ENCODE measurements at places on chromosomes 3 and 15.
A peak's percentile ranks its signal among the peaks of the same experiment; 100 is the strongest.

GRCh38 chr3:177647341-177647740 is 450.1 kb upstream of the TBL1XR1 start:
- no peak for DNase-seq

- DNase-seq: no peak
Observed at GRCh38 chr3:40800343-40800742, 275.6 kb downstream of the ZNF621 start.

DNA sequence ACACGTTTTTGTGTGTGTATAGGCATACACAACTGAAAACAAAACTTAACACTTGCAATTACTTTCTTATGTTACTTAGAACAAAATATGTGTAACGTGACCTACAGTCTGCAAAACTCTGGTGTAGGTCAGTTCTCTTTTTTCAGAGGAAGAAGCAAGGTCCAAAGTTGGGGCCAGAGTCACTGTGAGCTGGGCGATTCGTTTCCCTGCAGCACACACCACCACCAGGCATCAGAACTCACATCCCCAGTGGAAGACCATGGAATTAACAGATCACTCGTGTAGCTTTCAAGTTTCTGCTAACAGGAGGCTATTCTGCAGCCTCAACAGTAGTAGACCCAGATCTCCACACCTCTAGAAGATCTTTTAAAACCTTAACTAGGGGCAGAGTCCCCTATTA is 25.8 kb downstream of the ANP32A start:
- no peak for DNase-seq

- no peak for DNase-seq
Observed at GRCh38 chr3:139571711-139572110, 32.2 kb upstream of the RBP1 start.

- no peak for DNase-seq
Observed at GRCh38 chr3:104396974-104397669, 969.6 kb upstream of the ALCAM start.

DNA sequence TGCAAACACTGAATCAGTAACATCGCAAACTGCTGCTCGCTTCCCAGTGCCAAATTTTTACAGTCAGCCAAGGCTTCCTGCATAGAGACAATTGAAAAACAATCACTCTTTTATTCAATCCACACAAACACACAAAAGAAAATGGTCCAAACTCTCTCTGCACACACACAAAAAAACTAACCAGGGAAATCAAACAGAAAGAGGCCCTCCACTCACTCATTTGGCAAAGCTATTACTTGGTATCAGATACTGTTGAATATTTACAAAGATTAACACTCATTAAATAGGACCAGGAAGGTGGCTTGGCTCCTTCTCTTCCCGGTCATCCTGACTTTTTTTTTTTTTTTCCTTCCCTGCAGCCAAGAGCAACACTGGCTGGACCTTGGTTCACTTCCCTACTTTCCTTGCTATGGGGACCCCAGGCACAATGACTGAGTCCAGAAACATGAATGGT is 62.4 kb upstream of the SPATA12 start:
- DNase-seq: no peak

GRCh38 chr3:184234224-184234623 is 4.8 kb downstream of the VWA5B2 start:
- DNase-seq: peak; percentile 17

GRCh38 chr3:113844622-113845222 is 6.1 kb downstream of the GRAMD1C start:
- DNase-seq: no peak

DNA sequence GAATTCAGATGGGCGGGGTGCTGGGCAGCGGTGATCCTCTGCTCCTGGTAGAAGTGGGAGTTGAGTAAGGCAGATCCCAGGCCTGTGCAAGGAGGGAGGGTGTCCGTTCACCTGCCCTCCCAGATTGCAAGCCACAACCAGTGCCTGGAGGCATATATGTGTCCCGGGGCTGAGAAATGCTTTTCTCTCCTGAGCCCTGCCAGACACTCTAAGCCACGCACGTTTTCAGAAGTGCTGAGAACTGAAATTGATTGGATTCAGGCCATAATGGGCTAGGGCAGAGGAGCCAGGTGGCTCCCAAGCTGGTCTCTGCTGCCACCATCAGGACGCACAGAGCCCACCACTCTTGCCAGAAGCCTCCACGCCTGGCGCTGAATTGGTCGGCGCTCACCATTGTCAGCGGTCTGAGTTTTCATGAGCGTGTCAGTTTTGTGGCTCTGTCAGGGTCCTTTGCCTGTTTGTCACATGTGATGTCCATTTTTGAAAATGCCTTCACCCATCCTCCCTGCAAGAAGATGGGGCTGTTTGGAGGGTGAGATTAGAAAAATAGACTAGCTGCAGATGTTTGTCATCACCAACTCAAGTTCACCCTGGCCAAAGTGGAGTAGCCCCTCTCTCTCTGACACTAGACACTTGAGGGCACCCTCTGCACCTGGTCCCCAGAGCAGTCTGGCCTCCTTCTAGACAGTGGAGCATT is 15.4 kb upstream of the BFSP2 start:
- DNase-seq: peak; percentile 58

GRCh38 chr3:177626045-177626444 is 428.8 kb upstream of the TBL1XR1 start:
- DNase-seq: no peak

DNA sequence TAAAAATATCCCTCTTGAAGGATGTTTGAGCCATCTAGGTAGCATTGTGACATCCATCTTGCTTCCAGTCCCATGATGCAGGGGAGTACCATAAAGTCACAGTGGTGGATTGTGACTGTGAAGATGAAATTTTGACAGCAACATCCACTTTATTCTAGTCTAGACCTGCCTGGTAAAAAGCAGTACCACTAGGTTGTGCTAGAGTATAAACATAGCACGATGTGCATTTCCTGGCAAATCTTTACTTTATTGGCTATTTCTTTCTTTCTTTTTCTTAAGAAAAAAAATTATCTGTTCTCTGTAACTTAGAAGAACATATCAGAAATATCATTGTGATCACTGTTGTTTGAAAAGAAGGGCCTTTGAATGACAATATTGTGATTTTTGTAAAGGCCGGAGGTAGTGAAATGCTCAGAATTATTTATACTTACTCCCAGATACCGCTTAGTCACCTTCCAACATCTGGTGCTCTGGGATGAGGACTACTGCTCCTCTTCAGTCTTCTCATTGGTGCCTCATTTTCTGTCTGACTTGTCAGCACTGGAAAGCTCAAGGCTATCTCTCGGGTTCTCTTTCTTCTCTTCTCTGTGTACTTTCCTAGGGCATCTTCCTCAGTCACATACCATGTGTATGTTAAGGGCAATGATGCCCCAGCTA is 35.6 kb downstream of the AGBL1 start:
- no peak for DNase-seq

GRCh38 chr3:30664884-30665283 is 58.5 kb downstream of the TGFBR2 start:
- DNase-seq: no peak

DNA sequence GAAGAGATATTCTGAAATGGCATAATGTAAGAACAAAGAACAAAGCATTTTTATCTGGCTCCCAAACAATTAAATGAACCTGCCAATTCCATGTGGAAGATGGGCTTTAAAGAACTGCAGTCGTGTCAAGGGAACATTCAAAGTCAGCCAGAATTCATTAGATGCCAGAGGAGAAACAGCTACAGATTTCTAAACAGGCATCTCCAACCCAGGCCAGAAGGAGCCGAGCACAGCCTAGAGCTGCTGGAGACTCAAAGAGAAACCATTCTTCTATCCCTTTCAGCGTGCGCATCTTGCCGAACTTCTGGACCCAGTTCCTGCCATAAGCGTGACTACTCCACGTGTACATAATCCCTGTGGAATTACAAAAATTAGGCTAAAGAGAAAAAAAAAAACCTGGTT is 60.4 kb downstream of the MB21D2 start:
- DNase-seq: no peak

DNA sequence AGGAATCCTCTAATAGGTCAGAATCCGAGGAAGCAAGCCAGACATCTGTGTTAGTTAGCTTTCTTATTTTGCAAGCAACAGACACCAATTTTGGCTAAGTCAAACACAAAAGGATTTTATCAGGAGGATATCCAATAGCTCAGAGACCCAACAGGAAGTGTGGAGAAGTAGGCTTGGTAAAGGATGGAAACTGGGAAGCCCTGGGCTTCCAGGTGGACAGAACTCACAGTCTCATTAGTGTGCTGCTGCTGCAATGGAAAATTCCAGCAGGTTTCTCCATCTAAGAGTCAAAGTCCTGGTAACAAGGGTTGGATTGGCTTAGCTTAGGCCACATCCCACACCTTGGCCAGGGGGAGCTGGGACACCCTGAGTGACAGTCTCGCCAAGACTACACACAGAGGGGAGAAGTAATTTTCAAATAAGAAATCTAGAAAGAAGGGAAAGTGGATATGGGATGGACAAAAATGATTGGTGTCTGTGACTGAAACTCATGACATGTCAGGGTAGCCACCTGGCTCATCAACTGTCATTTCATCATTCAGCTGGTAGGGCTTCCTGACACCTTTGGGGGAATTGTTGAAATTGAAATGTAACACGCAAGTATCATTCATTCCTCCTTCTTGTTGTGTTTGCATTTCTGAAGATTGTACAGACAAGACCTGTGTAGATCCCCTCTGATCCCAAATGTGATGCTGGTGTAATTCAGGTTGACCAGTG is 158.6 kb downstream of the THSD4 start:
- no peak for DNase-seq

- no peak for DNase-seq
Observed at GRCh38 chr3:137766041-137766875, 2.1 kb downstream of the SOX14 start.

DNA sequence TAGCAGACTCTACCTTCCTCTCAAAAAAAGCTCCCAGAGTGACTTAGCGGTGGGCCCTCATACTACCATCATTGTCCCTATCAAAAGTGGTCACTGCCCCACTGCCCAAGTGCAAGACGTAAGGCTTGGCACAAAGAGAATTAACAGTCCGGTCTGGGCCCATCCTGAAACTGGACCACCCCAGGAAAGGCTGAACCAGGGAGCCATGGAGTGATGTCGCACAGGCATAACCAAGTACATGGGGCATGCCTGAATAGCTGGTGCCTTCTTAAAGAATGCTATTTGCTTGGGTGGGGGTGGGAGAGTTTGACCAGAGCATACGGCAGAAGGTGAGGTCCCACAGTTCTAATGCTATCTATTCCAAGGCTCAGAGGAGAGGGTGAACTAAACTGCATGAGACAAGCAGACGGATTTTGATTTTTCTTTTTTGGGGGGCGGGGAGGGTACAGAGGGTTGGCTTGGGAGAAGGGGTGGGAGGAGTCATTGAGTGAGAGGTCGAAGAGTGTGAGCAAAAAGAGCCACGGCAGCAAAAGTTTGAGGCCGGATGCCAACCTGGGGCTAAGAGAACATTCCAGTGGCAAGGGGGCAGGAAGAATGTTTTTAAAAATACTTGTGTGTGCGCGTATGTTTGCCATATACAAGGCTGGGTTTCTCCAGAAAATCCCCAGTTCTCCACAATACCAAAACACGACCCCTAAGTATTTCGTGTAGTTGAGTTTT is 50.2 kb downstream of the FAM174B start:
- no peak for DNase-seq

DNA sequence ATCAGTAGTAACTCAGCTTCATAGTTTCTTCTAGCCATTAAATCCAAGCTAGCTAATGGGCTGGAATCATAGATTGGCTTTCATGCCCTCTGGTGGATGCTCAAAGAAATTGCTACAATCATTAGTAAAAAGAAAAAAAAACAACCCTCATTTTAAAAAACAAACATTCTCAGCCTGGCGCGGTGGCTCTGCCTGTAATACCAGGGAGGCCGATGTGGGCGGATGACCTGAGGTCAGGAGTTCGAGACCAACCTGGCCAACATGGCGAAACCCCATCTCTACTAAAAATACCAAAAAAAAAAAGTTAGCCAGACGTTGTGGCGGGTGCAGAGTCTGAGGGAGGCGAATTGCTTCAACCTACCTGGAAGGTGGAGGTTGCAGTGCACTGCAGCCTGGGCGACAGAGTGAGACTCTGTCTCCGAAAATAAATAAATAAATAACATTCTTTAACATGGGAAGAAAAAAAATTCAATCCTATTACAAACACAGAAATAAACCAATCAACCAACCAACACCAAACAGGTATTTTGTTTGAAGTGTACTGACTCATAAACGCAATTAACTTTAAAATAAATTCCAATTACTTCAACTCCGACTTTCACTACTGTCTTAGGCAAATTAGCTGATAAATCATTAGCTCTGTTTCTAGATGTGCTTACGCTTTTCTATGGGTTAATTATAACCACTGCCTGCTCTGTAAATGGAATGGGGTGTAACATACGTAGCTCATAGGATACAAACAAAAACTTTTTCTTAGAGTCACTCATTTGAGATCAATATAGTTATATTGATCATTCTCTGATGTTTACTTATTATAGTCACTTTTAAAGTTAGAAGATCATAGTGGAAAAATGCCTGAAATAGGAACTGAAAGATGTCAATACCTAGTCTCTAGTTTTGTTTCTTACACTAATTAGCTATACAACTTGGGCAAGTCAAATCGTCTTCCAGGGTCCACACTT is 24.9 kb downstream of the TMEM207 start:
- DNase-seq: no peak

- DNase-seq: no peak
Observed at GRCh38 chr3:184674626-184675025, 37.2 kb downstream of the MAGEF1 start.

DNA sequence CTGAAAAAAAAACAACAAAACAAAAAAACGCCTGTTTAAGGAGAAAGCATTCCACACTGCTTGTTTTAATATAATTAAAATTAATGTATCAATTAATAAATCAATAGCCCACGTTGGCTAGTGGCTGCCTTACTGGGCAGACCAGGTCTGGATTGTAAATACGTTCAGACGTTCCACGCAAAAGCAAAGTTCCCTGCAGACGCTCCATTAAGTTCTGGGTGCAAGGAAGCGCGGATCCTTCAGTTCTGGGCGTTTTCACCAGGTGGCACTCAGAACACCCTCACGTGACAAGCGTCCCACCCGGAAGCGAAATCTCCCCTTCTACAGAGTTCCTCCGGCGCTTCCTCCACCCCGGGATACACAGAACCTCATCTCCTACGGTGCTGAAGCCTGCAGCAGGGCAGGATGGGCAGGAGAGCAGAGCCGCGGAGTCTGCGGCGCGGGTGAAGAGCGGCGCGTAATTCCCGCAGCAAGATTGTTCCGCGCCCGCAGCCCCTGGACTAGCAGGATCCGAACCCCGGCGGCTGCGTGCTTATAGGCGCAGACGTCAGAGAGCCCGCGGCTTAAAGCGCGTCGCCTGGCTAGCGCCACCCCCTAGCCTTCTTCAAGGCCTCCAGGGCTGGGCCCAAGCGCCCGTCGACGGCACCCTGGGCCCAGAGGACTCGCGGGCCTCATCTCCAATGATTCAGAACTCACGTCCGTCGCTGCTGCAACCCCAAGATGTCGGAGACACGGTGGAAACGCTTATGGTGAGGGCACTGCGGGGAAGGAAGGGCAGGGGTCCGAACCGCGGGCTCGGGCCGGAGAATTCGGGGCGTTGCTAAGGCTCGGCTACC is at the start of gene SLC25A38:
TSS of gene SLC25A38 (plus strand) at position 326 of the 836 bp plus-strand sequence. CDS start at position 681, 355 bp downstream.
- no peak for DNase-seq

Measured in amygdala (tissue), 56 donors.